Brain (organoid and tissue), 16 donors: ENCODE measurements at places on chromosomes 6 and 20.

GRCh38 chr6:50610562-50610961, 102.8 kb upstream of the TFAP2D start:
- DNase-seq = no peak

- DNase-seq = peak; percentile 95
These were observed at the start of the genes ARFRP1 and ZGPAT for GRCh38 chr20:63707558-63708300. ARFRP1 (minus strand) TSS chr20:63707976; CDS start chr20:63707091, 885 bp downstream. ZGPAT (plus strand) TSS chr20:63708039; CDS start chr20:63708581, 542 bp downstream.

GRCh38 chr6:154914288-154914687, 80.8 kb upstream of the TIAM2 start:
- no peak for DNase-seq

GRCh38 chr6:106152952-106153351, 66.8 kb downstream of the PRDM1 start:
- DNase-seq = no peak

GRCh38 chr6:81575442-81575841, 177.0 kb downstream of the TENT5A start:
- DNase-seq = no peak

GRCh38 chr20:53334861-53335260, 258.8 kb downstream of the ZNF217 start:
- no peak for DNase-seq

DNA sequence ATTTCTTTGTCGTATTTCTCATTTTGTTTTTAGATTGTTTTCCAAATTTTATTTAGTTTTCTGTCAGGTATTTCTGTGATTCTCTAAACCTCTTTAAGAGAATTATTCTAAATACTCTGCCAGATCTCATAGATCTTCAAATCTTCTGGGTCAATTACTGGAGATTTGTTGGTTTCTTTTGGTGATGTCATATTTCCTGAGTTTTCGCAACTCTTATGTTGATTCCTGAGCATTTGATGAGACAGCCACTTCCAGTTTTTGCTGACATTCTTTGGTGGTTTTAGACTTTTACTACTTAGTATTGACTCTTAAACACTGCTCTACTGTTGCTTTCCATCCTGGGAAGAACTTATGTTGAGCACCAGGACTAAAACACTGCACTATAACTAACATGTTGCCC, 21.9 kb downstream of the ADGB start:
- DNase-seq = no peak

- no peak for DNase-seq
These were observed 2.1 kb upstream of the ZBTB12 start for GRCh38 chr6:31903957-31904356.

- no peak for DNase-seq
These were observed 5.7 kb downstream of the KCNK5 start for GRCh38 chr6:39223555-39223954.

- no peak for DNase-seq
These were observed 515 bp upstream of the TGM3 start for GRCh38 chr20:2295286-2295685.

- no peak for DNase-seq
These were observed 9.2 kb upstream of the ZBTB9 start for GRCh38 chr6:33445119-33445603.

DNA sequence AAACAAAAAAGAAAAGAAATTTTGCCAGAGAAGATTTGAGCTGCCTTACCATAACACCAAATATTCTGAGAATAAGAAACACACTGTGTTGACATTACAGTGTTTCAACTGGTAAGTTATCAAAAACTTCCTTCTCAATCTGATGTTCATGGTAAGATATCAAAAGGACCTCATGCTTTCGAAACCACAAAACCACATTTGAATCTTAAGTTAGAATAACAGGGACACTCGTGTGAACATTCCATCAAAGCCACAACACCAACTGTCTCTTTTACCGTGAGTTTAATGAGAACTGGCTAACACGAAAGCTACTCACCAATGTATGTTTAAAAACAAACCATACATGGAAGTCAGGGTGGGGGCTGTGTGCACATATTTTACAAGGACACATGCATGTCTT, 73.0 kb upstream of the OPRM1 start:
- DNase-seq = no peak

- no peak for DNase-seq
These were observed 81.6 kb downstream of the DTD1 start for GRCh38 chr20:18669241-18670019.

DNA sequence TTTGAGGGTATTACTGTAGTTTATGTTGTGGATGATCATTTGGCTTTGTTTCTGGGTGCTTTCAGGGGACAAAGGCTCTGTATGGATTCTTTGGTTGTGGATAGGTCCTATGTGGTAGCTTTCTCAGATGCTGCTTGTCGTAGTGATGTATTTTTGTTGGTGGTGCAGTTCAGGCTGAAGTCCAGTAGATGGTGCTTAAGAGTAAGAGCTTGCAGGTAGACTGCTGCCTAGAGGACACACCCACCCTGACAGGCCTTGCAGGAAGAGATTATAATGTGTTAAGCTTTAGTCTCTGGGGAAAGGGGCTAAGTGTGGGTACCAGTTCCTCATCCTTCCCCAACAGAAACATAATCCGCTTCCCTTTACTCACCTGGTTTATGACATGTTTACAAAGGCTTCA, 62.6 kb upstream of the ADGRB3 start:
- DNase-seq = no peak

DNA sequence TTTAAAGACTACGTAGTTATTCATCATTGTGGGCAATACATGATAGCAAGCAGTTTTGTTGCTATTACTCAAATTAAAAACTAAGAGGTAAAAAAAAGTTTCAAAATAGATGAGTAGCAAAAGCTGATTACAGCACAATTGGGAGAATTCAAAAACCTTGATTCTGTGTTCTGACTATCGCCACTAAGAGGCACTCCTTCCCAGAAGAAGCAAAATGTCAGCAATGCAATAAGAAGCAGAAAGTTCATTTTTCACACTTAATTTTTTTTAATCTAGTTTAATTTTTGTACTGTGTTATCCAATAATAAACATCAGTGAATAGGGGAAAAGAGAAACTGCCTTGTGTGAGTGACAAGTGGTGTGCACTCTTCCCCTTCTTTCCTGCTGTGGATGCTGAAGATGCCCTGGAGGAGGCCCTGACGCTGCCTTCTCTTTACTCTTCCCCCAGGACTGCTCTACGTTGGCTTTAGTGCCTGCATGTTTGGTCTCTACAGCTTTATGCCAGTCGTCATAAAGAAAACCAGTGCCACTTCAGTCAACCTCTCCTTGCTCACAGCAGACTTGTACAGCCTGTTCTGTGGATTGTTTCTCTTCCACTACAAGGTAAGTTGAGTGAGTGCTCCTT, 263.2 kb upstream of the PLN start:
- peak; percentile 22 for DNase-seq
